ENCODE measurements at places on chromosomes 16 and 17.

- DNase-seq: no peak
Measured at GRCh38 chr17:41697122-41697962, 8.7 kb downstream of the EIF1 start.

DNA sequence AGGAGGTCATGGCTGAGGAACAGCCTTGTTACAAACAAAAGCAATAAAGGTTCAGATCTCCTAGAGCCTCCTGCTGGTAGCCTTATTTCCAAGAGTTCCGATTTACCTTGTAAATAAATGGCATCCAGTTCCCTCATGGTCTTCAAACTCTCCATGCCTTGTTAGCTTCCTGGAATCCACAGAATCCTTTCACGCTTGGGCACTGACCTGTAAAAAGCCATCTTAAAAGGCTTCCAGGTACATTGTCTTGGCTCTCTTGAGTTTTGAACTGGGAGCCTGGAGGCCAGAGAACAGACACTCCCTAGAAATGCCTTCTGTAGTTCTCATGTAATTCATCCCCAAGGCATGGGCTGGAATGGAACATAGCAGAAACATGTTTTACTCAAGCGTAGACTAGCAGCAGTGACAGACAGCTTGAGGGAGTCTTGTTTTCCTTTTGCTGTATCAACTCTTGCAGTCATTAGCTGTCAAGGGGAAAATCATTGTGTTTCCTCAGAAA, 207.9 kb downstream of the SNX29 start:
- no peak for DNase-seq

DNA sequence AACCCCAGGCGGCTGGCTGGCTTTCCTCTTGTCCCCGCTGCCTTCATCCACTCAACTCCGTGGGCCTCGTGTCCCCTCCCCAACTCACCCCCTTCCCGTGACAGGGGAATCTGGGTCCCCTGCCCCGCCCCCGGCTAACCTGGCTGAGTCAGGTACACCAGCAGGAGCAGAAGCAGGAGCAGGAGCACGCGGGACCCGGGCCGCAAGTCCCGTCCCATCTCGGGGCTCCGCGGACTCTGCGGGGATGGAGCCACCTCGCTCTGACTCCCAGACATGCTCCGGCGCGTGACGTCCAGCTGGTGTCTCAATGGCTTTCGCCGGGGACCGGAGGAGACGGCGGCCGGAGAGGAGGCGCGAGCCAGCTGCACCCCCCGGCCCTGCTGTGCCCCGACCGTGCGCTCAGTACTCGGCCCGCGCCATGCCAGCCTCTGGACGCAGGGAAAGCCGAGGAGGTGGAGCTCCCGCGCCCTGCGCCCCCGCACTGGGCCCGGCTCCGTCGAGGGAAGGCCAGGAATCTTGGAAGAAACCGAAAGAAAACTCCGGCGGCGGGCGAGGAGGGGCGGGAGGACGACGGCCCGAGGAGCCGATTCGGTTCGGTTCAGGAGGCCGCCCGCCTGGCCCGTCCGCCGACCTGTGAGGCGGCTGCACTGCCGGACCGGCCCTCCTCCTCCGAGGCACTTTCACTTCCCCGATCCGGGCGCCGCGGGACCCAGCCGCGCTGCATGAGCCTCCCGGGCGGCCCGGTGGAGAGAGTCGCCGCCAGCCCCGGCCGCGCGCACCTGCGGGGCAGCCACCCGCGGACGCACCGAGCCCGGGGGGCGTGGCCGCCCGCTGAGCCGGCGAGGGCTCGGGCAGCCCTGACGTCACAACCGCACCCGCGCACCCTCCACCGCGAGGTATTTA, at the start of the genes CXCL16 and ZMYND15:
Gene CXCL16, minus strand, starts transcription at position 807 of the 903 bp plus-strand sequence. Its CDS starts 589 bp downstream, at position 218.
Gene ZMYND15, plus strand, starts transcription at position 712 of the 903 bp plus-strand sequence. CDS start 716 bp downstream, outside the sequence.
- no peak for DNase-seq

- no peak for DNase-seq
Measured at GRCh38 chr16:67145746-67146145, 5.1 kb downstream of the B3GNT9 start.

GRCh38 chr17:74571621-74572270, 4.4 kb upstream of the CD300H start:
- no peak for DNase-seq

All from NCI-H2081 (cell line).